ENCODE measurements at places on chromosomes 13 and 19. TPM values are rescaled to one million over a fixed set of nuclear protein-coding genes. Genes with fewer than 3 reads are reported as not detected.
A peak's percentile ranks its signal among the peaks of the same experiment; 100 is the strongest.

Gene FLT1
- total RNA-seq: not detected

Gene CATSPERD
- total RNA-seq: not detected

- DNase-seq: peak; percentile 97
These were observed 2506.4 kb downstream of the PCDH9 start for GRCh38 chr13:64723724-64724123.

- DNase-seq: no peak
These were observed 413.1 kb downstream of the KCNRG start for GRCh38 chr13:50428183-50428877.

GRCh38 chr19:52492201-52492993 lies 35.1 kb upstream of the ZNF808 start:
- no peak for DNase-seq

Data from foreskin keratinocyte (primary cell).